ENCODE measurements at places on chromosomes 1 and 21.

GRCh38 chr21:38356883-38357625, 100.3 kb downstream of the KCNJ15 start:
- DNase-seq: no peak

DNA sequence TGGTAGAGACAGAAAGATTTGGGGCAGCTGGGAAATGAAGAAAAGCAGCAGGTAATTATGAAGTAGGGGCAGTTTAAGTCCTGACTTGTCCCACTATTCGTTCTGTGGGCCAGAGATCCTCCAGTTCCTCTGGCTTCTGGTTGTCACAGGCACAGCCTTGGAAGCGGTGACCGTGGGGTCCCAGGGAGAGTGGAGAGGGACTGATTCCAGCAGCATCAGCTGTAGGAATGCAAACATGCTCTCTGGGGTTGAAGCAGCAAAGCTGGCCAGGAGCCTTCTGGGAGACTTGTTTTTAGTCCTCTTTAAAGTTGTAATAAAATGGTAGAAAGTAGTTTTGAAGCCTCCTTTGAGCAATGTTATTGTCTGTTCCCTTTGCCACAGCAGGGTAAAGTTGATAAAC, 488.0 kb downstream of the LMO4 start:
- DNase-seq: no peak

DNA sequence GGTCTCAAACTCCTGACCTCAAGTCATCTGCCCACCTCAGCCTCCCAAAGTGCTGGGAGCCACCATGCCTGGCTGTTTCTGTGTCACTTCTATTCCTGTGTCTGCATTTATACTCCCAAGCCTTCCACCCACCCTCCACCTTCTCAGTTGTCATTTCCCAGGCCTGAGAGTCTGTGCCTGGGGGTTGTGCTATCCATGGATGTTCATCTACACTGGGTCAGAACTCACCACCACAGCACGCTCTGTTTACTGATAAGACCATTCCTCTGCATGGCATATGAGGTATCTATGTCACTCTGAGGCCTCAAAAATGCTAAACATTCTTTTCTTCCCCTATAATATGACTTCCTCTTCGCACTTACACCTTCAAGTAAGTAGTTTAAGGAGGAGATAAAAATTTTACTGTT, 6.1 kb downstream of the NENF start:
- no peak for DNase-seq

DNA sequence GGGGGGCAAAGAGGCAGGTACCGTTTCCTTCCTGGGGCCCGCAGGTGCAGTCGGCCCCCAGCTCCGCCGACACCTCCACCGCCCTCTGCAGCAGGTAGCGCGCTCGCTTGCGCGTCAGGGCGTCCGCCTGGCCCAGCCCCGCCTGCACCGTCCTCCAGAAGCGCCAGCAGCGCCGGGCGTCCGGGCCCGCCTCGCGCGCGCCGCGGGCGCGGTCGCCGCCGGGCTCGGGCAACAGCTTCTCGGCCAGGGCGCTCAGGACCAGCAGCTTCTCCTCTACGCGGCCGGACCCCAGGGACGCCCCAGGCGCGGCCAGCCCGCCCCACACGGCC, 863 bp downstream of the TARBP1 start:
- DNase-seq: peak; percentile 60

- no peak for DNase-seq
These were observed 113.6 kb upstream of the TMEM51 start for GRCh38 chr1:15039901-15040300.

DNA sequence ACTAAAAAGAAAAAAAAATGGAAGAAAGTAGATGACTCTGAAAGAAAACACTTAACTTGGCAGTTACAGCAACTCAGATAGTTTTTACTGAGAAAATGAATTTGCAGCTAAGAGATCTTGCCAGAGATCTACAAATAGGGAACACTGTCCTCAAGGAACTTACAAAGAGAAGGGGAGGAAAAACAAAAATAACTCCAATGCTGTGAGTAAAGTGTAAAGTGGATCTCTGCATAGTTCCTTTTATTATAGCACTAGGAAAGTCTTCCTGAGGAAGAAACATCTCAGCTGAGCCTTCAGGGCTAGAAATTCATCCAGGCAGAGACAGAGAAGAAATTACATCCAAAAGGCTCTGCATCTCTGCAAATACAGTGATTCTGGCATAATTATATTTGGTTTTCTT, 3.9 kb downstream of the CD1B start:
- DNase-seq: no peak

DNA sequence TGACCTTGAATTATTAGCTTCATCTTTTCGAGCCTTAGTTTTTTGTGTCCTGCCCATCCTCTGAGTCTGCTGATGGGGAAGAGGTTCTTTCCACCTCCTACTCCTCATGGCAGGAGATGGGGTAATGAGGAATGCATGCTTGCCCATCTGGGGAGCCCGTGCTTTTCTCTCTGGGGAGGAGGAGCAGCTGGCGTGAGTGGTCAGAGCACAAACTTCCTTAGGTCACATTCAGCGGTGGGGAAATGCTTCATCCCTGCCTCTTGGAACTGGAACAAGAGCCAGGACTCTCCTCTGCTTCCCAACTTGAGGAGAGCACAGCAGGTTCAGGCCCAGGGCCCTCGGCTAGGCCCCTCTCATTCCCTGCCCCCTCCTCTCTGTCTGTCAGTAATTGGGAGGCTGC, 155.0 kb downstream of the PCNX2 start:
- no peak for DNase-seq

GRCh38 chr1:90711696-90712095, 5.4 kb downstream of the BARHL2 start:
- DNase-seq: no peak

- DNase-seq: no peak
These were observed 647.0 kb downstream of the PLPP3 start for GRCh38 chr1:55932402-55932801.

GRCh38 chr1:116325104-116325503, 47.9 kb upstream of the ATP1A1 start:
- no peak for DNase-seq

GRCh38 chr1:71817028-71817427, 465.3 kb downstream of the NEGR1 start:
- DNase-seq: no peak

- DNase-seq: no peak
These were observed 694 bp downstream of the TMEM167B start for GRCh38 chr1:109091078-109091838.

DNA sequence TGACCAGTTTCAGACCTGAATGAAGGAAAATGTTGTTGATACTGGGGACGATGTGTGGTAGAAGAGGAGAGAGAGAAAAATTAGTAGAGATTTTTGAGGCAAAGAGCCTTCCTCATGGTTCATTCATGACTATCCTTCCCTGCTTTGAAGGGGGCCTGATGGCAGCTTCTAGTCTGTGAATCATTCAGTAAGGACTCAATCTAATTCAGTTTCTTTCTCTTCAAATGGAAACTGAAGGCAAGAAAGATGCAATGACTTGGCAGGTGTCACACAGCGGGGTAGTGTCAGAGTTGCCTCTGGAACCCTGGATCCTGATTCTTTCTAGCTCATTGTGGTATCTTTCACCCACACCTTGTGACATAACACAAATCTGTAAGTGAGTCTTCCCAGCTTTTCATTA, 14.9 kb upstream of the CD5L start:
- no peak for DNase-seq

GRCh38 chr1:91806769-91807700, 78.9 kb downstream of the TGFBR3 start:
- no peak for DNase-seq

- no peak for DNase-seq
These were observed 247.5 kb downstream of the USH2A start for GRCh38 chr1:216175714-216176113.

GRCh38 chr1:119870917-119871596, 25.3 kb downstream of the ADAM30 start:
- peak; percentile 50 for DNase-seq

GRCh38 chr21:15421441-15421881, 308.3 kb upstream of the USP25 start:
- no peak for DNase-seq

DNA sequence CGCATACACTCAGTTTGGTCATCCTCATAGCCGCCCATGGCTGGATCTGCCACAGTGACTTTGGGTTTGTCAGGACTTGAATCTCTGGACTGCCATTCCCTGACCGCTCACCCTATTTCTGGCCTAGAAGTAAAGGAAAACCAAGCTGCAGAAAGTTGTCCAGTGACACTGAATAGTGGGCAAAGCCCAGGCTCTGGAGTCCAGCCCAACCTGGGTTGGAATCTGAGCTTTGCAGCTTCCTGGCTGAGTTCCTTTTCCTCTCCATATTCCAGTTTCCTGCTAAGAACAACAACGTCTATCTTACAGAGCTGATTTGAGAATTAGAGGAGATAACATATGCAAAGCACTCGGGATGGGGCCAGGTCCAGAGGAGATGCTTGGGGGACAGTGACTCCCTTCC, 15.6 kb upstream of the EIF4G3 start:
- DNase-seq: no peak

DNA sequence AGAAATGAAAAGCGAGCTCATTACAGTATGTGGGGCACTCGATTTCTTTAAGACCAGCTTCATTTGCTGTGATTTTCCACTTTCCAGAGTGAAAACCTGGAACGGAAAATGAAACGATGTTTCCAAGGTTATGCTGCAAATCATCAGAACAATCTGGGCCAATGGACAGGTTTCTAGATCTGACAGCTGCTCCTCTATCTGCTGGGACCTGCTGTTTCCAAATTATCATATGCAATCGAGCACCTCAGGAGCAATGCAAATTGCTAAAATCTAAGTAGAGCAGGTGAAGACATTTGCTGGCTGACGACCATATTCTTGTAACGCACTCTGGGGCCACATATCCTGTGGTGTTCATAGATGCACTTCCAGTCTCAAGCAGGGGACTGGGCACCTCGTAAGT, 39.7 kb upstream of the TIAM1 start:
- DNase-seq: no peak

DNA sequence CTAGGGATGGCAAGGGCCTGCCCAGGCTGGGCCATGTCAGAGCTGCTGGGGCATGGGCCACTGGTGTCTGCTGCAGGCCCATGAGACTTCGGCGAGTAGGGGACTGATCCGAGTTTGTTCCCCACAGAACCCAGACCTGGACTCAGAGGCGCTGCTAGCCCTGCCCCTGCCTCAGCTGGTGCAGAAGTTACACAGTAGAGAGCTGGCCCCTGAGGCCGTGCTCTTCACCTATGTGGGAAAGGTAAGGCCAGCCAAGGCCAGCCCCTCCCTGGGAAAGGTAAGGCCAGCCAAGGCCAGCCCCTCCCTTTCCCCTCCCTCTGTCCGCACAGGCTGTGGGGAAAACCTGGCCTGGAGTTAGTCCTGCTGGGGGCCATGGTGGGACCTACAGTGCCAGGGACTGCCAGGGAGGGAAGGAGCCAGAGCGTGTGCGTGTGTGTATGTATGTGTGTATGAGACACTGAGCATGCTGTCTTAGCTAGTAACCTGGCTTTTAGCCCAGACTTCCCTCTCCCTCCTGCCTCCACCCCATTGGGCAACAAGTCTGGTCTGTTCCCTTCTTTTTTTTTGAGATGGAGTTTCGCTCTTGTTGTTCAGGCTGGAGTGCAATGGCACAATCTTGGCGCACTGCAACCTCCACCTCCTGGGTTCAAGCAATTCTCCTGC, 8.0 kb downstream of the FAAH start:
- DNase-seq: no peak

Measured in activated T-cell treated with anti-CD3 and anti-CD28 coated beads for 4 hours (primary cell).